ENCODE measurements at places on chromosomes 16 and 17.

GRCh38 chr17:9895923-9896322, 9.1 kb downstream of the RCVRN start:
- no peaks in the 10 kb centered on the region for H3K36me3 ChIP-seq
- H3K27me3 ChIP-seq = no peaks in the 10 kb centered on the region
- no peak overlapping the region for H3K4me3 ChIP-seq
- DNase-seq = no peak
- H3K27ac ChIP-seq = no peak overlapping the region

DNA sequence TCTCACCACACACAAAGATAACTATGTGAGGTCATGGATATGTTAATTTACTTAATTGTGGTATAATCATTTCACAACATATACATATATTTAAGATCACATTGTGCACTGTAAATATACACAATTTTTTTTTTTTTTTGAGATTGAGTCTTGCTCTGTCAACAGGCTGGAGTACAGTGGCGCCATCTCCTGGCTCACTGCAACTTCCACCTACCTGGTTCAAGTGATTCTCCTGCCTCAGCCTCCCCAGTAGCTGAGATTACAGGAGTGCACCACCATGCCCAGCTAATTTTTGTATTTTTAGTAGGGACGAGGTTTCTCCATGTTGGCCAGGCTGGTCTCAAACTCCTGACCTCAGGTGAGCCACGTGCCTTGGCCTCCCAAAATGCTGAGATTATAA, 11.5 kb upstream of the PRSS54 start:
- H3K4me1 ChIP-seq = no peaks in the 10 kb centered on the region
- DNase-seq = peak; percentile 22
- H3K27ac ChIP-seq = no peak overlapping the region
- no peak overlapping the region for H3K4me3 ChIP-seq
- H3K27me3 ChIP-seq = no peaks in the 10 kb centered on the region
- H3K36me3 ChIP-seq = no peaks in the 10 kb centered on the region

- H3K27me3 ChIP-seq = no peaks in the 10 kb centered on the region
- DNase-seq = peak; percentile 52
- H3K36me3 ChIP-seq = no peaks in the 10 kb centered on the region
- peaks cover 29% of the 10 kb centered on the region for H3K4me1 ChIP-seq
- peak overlapping the region; percentile 41 for H3K27ac ChIP-seq
- no peak overlapping the region for H3K4me3 ChIP-seq
Measured at GRCh38 chr17:65584604-65585521, 23.4 kb upstream of the AXIN2 start.

DNA sequence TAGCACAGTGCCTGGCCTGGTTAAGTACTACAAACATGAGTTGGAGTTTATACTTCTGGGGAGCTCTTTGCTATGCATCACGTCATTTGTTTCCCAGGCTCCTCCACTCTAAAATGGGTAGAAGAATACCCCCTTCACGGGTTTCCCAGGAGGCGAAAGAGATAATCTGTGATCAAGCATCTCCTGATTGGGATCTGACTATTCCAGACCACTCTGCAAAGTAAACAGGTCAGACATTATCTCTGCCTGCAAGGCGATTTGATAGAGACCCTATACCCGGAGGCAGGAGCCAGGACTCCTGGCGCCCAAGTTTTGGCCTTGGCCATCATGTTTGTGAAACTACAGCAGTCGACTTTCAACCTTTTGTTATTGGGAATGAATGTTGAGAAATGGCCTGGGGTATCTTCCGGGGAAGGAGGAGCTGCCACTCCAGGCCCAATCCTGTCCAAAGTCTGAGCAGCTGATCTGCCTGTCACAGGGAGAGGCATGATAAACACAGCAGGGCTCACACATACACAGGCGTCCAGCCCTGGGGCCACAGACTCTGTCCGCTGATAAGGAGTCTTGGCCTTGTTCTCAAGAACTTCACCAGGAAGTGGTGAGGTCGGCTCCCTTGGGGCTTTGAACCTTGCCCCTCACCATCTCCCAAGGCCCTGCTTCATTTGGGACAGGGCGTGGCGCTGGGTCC, 199.9 kb downstream of the MAF start:
- H3K4me1 ChIP-seq = no peaks in the 10 kb centered on the region
- H3K27ac ChIP-seq = no peak overlapping the region
- H3K4me3 ChIP-seq = no peak overlapping the region
- no peak for DNase-seq
- no peaks in the 10 kb centered on the region for H3K27me3 ChIP-seq

DNA sequence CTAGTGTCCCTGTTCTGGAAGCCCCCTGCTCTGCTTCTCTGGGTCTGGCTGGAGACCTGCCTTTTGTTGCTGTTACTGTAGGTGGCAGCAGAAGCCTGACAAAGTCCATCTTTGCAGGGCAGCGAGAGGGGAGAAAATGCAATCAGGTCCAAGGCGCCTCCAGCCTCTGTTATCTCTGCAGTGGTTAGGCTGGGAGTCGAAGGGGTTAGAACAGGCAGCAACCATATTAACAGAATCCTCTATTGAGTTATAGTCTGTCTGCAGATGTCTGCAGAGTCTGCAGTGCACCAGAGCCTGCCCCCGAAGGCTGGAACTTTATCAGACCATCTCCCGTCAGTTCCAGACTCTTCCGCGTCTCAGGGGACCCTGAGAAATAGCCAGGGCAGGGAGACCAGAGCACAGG, 404.9 kb upstream of the EEF2KMT start:
- no peak overlapping the region for H3K27ac ChIP-seq
- no peaks in the 10 kb centered on the region for H3K27me3 ChIP-seq
- no peaks in the 10 kb centered on the region for H3K36me3 ChIP-seq
- no peak for DNase-seq
- no peak overlapping the region for H3K4me3 ChIP-seq

DNA sequence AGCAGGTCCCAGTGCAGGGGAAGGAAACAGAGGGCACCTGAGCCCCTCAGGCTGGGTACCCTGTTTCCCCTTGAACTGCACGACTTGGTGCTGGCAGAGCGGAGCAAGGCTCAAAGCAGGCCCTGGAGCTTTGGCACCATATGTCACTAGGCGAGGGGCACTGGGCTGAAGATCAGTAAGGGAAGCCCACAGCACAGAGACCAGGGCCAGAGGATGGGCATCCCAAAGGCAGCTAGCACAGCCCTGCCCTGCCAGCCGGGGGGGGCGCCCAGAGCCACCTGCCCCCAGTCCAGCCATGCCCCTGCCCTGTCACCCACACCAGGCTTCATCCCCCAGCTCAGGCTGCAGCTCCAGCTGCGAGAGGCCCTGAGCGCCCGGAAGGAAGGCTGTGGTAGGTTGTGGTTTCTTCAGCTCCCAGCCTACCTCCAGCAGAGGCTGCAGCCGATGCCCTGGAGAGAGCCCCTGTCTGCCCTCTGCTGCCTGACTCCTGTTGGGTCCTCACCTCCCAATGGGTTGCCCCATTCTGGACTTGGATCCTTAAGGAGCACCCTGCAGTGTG, 10.9 kb downstream of the NHERF1 start:
- peaks cover 97% of the 10 kb centered on the region for H3K4me1 ChIP-seq
- peak overlapping the region; percentile 80 for H3K27ac ChIP-seq
- no peaks in the 10 kb centered on the region for H3K27me3 ChIP-seq
- DNase-seq = no peak
- no peak overlapping the region for H3K4me3 ChIP-seq

DNA sequence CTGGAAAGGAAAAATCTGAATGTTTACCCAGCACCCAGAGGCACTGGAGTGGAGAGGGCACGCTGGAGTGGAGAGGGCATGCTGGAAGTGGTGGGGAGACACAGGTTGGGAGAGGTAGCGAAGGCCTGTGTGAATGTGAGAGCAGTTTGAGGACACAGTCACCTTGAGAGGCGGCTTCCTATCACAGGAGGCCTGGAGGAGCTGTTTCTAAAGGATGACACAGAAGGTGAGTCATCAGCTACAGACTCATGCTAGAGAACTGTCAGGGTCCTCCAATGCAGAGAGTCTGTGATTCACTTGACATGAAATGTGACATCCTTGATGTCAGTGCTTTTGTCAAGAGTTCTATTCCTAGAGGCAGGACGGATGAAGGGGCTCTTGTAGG, 13.8 kb downstream of the CTRL start:
- H3K27ac ChIP-seq = no peak overlapping the region
- H3K36me3 ChIP-seq = no peaks in the 10 kb centered on the region
- H3K4me1 ChIP-seq = peaks cover 31% of the 10 kb centered on the region
- no peak for DNase-seq
- H3K4me3 ChIP-seq = no peak overlapping the region

DNA sequence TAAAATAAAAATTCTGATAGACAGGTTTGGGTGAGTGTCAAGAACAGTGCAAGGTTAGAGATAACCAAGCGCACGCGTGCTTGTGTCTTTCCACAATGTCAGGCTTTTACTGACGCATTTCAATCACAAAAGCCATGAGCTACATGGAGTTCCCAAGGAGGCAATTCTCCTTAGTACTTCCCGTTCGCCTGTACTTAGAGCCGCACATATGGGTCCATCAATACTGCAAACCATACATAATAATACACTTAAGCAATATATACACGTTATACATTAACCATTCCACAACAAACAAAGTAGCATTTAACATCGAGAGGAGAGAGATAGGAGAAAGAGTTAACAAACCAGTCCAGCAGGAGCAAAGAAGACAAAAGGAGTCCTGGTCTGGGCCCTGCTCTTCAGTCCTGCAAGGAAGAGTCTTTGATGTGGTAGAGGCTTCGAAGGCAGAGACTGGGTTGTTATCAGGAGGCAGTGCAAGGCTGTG, 11.9 kb upstream of the GPRC5C start:
- H3K4me3 ChIP-seq = no peak overlapping the region
- H3K27me3 ChIP-seq = no peaks in the 10 kb centered on the region
- no peaks in the 10 kb centered on the region for H3K36me3 ChIP-seq
- DNase-seq = peak; percentile 44
- peak overlapping the region; percentile 26 for H3K27ac ChIP-seq
- H3K4me1 ChIP-seq = peaks cover 28% of the 10 kb centered on the region

- no peaks in the 10 kb centered on the region for H3K27me3 ChIP-seq
- peaks cover 68% of the 10 kb centered on the region for H3K4me1 ChIP-seq
Measured at GRCh38 chr16:48382131-48382530, 3.1 kb downstream of the SIAH1 start.

- H3K4me1 ChIP-seq = peaks cover 18% of the 10 kb centered on the region
- no peak overlapping the region for H3K4me3 ChIP-seq
- peak overlapping the region; percentile 27 for H3K27ac ChIP-seq
- DNase-seq = peak; percentile 37
- no peaks in the 10 kb centered on the region for H3K27me3 ChIP-seq
Measured at GRCh38 chr16:78817200-78817739, 717.8 kb downstream of the WWOX start.

DNA sequence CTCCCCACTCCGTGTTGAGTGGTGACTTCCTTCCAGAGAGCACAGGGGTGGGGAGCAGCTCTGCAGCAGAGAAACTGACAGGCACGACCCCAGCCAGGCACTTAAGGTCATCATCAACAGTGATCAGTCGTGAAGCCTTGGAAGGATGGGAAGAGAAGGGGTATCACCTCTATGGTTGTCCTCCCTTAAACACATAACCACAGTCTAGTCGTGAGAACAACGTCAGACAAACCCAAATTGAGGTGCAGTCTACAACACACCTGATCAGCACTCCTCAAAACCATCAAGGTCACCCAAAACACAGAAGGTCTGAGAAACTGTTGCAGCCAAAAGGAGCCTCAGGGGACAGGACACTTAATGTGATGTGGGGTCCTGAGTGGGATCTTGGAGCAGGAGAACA, 68.3 kb downstream of the MPRIP start:
- H3K36me3 ChIP-seq = no peaks in the 10 kb centered on the region
- peak overlapping the region; percentile 7 for H3K27ac ChIP-seq
- no peak for DNase-seq
- peaks cover 75% of the 10 kb centered on the region for H3K4me1 ChIP-seq
- no peaks in the 10 kb centered on the region for H3K27me3 ChIP-seq
- no peak overlapping the region for H3K4me3 ChIP-seq

DNA sequence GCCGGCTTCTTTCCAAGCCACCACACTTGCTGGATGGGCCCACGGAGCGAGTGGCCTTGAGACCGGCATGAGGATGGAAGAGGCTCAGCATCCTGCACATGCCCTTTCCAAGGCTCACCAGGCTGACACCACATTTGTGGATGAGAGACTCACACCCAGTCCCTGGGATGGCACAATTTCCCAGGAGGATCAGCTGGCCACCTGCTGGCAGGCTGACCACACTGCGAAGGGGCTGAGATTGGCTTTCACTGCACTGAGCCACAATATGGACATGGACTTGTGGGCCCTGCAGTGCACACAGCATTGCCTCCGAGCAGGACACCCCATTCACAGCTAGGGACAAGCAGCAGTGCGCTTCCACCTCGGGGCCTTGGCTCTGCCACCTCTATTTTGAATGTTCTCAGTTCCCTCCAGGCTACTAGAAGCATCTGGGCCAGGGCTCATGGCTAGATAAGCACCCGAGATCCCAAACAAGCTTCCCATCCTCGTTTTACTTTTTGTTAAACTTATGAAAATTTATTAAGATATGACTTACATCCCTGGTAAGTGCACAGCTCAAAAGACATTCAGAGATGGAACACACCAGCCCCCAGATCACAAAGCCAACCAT, 25.3 kb upstream of the KSR1 start:
- H3K4me1 ChIP-seq = no peaks in the 10 kb centered on the region
- H3K36me3 ChIP-seq = no peaks in the 10 kb centered on the region
- no peaks in the 10 kb centered on the region for H3K27me3 ChIP-seq
- no peak overlapping the region for H3K4me3 ChIP-seq

DNA sequence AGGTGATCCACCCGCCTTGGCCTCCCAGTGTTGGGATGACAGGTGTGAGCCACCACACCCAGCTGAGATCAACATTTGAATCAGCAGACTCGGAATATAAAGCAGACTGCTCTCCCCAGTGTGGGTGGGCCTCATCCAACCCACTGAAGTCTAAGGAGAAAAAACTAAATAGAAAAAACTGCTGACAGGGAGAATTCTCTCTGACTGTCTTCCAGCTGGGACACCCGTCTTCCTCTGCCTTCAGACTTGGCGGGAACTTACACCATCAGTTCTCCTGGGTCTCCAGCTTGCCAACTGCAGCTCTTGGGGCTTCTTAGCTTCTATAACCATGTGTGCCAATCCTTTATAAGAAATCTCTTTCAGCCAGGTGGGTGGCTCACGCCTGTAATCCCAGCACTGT, 90.7 kb downstream of the MRM3 start:
- no peak for DNase-seq
- no peaks in the 10 kb centered on the region for H3K36me3 ChIP-seq
- H3K4me3 ChIP-seq = no peak overlapping the region
- H3K4me1 ChIP-seq = peaks cover 30% of the 10 kb centered on the region
- H3K27me3 ChIP-seq = no peaks in the 10 kb centered on the region
- no peak overlapping the region for H3K27ac ChIP-seq

DNA sequence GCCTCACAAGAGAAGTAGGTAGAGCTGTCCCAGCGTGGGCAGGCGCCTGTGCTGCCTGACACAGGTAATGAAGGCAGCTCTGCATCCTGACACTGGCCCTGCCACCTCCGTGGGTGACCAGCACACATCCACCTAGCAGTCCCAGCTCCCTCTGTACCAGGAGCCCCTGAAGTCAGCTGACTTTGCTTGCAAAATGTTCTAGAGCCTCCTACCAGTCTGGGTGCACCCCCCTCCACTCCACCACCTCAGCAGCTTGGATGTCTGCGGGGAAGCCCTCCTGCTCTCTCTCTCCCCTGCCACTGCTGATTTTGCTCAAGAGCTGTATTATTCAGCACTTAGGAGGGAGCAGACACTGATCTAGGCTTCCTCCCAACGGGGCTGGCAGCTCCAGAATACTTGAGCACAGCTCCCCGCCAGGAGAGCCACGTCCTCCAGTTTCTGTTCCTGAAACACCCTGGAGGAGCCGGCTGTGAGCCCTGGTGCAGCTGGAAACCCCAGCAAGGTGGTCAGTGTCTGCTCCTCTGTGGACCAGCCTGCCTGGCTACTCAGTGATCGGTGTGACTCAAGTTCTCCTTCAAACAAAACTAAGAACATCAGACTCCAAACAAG, 1.0 kb downstream of the RNF166 start:
- no peaks in the 10 kb centered on the region for H3K27me3 ChIP-seq
- no peaks in the 10 kb centered on the region for H3K36me3 ChIP-seq
- DNase-seq = no peak
- peak overlapping the region; percentile 27 for H3K4me3 ChIP-seq
- H3K27ac ChIP-seq = peak overlapping the region; percentile 83
- H3K4me1 ChIP-seq = peaks cover 34% of the 10 kb centered on the region

Measured in body of pancreas (tissue), 4 donors.